Iris pigment epithelial cell (primary cell): ENCODE measurements at places on chromosomes 2 and 18.

GRCh38 chr2:206978746-206979145 lies 39.4 kb downstream of the CPO start:
- DNase-seq, result no peak

DNA sequence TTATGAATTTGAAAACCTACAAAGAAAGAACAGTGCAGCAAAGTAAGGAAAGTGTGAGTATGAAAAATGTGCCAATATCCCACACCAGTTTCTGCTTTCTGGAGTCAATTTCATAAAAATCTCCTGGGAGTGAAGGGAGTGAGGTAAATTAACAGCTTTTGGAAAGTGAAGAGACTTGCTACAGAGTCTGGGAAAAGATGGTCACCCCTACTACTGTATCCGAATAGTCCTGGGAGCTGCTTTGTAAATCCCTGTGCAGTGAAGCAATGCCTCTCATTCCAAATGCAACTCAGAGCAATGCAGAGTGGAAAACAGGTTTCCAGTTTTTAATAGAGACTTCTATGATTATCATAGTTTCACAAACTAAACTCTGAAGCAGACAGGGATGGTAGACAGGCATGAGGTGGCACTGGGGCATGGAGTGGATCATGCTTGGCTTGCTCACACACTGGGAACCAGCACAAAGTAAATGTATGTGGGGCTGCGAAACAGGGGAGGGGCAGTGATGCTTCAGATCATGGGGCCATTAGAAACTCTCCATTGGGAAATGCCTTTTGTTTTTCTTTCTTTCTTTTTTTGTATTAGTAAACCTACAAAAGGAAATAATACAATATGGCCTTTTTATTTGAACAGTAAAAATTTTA lies 10.6 kb downstream of the COL5A2 start:
- no peak for DNase-seq

- DNase-seq, result no peak
Measured at GRCh38 chr2:103007086-103007485, 245.3 kb downstream of the TMEM182 start.

DNA sequence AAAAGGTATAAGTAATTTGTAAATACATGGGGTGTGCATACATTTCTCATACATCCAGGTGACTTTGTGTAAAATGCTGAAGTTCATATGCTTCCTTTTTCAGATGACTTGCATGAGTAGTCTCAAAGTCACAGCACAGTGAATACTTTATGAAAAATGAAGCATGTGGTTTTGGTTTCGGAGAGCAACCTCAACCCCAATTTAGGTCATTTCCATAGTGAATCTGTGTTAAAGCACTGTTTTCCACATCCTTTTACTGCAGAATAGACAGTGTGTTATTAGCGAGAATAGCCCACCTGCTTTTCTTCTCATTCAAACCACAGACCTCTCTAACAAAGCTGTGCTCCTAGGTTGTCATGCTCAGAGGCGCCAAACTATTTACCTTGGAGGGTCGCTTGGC lies 204.4 kb upstream of the RASGRP3 start:
- DNase-seq, result peak; percentile 30

- no peak for DNase-seq
Measured at GRCh38 chr2:83340424-83340823, 1118.7 kb downstream of the SUCLG1 start.

DNA sequence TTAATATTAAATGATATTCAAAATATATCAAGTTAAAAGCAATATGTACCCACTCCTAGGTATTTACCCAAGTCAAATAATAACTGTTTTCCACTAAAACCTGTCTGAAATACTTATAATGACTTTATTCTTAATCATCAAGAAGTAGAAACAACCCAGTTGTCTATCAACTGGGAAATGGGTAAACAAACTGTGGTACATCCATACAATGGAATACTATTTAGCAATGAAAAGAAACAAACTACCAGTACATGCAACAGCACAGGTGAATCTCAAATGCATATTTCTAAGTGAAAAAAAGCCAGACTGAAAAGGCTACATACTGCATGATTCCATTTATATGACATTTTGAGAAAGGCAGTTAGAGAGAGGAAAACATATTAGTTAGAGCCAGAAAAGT lies 559.9 kb downstream of the MBD2 start:
- no peak for DNase-seq

GRCh38 chr2:129849559-129850160 lies 129.8 kb upstream of the RAB6C start:
- peak; percentile 75 for DNase-seq

DNA sequence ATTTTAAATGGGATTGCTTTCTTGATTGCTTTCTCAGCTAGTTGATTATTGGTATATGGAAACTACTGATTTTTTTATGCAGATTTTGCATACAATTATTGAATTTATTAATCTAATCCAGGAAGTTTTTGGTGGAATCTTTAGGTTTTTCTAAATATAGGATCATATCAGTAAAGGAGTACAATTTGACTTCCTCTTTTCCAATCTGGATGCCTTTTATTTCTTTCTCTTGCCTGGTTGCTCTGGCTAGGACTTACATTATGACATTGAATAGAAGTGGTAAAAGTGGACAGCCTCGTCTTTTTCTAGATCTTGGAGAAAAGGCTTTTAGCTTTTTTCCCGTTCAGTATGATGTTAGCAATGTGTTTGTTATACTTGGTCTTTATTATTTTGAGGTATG lies 51.3 kb downstream of the OTX1 start:
- no peak for DNase-seq

DNA sequence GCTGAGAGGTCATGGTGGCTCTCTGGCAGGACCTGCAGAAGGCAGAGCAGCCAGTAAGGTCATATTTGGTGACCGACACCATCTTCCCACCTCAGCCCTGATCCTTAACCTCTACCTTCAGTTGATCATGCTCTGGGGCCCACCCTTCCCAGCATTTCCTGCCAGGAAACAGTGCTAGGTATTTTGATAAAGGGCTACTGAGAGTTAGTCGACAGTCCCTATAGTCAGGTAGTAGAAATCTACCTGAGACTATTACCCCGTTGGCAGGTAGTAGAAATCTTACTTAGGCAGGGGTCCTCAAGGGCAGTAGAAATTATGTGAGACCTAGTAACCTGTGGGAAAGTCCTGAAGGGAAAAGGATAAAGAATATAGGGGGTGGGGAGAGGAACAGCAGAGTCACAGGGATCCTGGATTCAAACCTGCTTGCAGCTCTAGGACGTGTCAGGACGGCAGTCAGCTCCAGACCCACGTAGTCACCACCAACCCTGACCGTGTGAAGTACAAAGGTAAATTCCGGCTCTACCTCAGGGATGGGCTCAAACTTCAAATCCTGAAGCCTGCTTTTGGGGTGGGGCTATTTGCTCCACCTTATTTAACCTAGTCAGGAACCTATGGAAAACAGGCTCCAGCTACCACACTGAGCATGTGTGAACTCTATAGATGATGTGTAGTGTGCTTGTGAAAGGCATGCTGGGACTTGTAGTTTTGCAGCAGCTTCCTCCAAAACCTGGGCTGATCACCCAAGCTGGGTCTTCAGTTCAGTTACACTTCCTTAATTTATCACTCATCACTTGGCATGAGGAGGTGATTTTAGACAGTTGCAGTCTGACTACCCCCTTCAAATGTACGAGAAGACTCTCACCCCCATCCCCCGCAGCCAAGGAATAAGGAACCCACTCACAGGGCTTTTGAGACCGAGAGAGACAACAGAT lies at the start of gene DQX1:
Gene DQX1, minus strand, starts transcription at position 515 of the 932 bp plus-strand sequence. Its CDS starts 502 bp downstream, at position 13.
- peak; percentile 33 for DNase-seq

- DNase-seq, result no peak
Measured at GRCh38 chr18:410047-410455, 90.5 kb downstream of the COLEC12 start.

DNA sequence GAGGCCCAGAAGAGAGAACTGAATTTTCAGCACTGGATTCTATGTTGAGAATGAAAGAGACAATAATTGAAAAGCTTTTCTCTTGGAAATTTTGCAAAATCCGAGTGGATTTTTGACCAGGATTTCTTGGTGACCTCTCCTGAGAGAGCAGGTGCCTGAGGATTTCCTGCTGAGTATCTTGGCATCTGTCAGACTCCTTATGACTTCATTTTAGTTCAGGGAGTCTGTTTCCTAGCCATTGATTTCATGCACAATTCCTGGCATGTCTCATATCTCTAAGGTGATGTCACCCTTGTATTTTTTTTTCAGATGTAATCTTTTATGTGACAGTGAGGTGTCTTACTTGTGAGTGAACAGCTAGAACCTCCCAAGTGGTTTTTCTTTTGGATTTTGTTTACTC lies 195.9 kb downstream of the NEDD4L start:
- DNase-seq, result no peak

DNA sequence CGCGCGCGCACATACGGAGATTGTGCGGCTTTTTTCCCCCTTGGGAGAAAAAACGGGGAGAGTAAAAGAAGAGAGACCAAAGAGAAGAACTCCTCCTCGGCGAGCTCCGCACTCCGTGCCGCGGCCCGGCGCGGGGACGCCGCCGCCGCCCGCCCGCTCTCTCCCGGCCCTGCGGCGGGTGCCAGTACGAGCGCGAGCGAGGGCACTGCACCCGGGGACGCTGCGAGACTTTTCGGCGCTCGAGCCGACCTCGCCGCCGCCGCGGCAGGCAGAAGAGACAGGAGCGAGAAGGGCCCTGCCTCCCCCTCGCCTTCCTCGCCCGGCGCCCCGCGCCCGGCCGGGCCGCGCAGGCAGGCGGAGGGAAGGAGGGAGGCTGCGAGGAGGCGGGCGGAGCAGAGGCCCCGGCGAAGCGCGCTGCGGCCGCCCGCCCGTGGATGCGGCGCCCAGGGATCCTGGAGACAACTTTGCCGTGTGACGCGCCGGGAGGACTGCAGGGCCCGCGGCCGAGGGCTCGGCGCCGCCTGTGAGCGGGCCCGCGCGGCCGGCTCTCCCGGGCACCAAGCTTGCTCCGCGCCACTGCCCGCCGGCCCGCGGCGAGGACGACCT lies 857 bp upstream of the INHBB start:
- DNase-seq, result no peak

- peak; percentile 49 for DNase-seq
Measured at GRCh38 chr2:240170354-240170735, 29.9 kb upstream of the OTOS start.

GRCh38 chr2:233082931-233083755 lies 23.0 kb downstream of the INPP5D start:
- DNase-seq, result no peak

DNA sequence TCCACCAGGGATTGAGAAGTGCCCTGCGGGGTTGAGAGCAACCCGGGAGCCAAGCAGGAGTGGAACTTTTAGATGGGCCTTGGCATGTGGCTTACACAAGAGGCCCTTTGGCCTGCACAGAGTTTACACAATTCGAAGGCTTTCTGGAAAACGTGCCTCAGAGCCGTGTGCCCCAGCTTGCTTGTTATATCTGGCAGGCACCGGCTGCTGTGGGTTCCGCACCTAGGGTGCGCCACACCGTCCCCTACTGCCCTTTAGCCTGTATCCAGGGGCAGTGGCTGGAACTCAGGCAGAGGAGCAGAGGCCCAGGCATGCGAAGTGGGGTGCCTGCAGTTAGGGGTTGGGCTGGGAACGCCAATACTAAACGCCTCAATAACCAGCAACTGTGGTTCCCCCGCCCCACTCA lies 32.9 kb upstream of the EDAR start:
- no peak for DNase-seq

DNA sequence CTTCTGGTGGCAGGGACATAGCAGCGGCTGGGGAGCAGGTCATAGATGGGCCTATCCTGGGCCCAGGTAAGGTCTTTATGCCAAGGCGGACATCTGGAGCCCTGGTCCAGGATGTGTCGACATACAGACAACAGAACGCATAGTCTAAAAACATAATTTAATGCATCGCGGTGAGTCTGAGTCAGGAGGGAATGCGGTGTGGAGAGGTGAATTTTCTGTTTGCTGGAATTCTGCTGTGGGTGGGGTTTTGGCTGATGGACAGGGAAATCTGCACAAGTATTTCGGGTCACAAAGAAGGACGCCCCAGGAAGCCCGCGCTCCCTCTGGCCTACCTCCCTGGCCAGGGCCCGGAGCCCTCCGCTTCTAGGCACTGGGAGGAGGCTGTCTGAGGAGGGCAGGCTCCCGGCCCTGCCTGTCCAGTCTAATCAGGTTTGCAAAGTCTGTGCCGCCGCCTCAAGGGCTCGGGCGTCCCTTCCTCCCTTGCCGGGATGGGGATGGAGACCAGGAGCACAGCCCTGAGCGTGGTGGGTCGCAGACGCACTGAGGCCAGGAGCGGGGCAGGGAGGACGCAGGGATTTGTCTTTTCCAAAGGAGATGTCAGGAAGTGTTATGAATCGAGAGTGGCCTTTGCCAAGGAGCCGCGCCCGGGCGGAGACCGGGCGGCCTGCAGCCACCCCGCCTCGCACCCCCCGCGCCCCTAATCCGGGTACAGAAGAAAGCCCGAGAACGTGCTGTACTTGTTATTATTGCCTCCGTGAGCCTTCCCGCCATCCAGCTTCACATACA lies 2.3 kb downstream of the C1QL2 start:
- DNase-seq, result no peak

DNA sequence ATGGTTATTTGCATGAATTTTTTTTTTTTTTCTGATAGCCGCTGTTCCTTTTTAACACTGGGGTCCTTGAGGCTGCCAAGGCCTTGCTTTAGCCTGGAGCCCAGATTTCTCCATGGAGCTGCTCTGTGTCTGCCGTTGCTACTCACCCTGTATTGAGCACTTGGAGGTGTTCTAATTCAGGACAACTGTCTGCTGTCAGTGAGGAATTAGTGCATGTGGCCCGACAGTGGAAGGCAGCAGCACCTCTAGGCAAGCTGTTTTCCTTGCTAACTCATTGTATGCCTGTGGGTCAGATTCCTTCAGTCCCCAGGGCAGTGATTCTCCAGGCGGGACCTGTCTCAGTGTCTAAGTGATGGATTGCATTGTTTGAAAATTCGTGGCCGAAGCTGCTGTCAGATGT lies 147.7 kb upstream of the DPP10 start:
- no peak for DNase-seq

DNA sequence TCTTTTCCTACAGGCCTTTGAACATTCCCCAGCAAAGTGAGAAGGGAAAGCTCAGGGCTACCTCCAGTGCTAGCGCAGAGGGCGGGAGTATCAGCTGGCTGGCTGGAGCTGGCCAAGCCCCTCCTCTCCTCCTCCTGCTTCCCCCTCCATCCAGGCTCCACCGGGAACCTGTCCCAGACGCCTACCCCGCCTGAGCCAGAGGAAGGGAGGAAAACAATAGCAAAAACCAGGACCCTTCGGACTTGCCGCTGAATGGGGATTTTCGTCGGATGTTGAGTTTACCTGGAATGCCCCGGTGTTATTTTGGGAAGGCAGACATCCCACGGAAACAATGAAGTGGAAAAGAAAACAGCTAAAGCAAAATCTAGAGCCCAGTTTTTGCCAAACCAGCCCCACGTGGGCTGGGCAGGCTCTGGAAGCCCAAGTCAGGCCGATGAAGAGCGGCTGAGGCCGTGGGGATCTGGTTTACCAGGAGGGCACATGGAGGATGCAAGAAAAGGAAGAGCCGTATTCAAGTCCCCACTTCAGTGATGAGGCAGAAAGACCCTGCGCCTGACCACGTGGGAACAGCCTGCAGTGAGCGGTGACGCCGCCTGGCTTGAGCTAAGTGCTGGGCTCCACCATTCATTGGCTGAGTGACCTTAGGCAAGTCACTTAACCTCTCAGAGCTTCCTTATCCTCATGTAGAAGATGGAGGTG lies 100.4 kb upstream of the LCLAT1 start:
- DNase-seq, result no peak

DNA sequence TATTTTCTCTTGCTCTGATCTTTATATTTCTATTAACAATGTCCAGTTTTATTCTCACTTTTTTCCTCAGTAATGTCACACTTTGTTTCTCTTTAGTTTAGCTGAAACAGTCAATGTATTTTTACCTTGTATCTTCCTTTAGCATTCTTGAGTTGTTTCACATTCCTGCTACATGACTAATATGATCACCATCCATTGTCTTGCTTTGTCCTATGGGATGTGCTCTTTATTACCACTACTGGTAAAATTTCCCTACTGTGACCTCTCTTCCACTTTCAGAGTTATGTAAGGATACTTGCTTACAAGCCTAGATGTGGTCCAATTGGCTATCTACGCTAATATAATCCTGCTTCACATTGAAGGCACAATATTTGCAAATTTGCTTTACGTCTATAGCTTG lies 457.9 kb downstream of the PIK3C3 start:
- peak; percentile 25 for DNase-seq
